ENCODE measurements at places on chromosomes 5 and 9.
A peak's percentile ranks its signal among the peaks of the same experiment; 100 is the strongest.

DNA sequence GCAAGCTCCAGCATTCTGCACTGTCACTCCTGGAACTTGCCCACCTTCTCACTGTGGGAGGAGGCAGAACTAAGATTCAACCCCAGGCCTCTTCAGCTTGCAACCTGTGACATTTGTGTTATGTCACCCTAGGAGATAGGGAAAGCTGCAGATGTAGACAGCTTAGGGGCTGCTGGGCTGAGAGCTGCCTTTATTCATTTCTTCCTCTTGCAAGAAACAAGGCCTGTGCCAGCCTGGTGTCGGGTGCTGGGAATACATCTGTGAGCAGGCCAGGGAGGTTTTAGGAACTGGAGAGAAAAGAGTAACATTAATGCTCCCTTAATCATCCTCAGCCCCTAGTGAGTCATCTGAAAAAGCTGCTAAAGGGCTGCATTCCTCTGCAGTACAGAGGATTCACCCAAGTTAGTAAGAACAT lies 101.8 kb downstream of the FGF18 start:
- peak; percentile 30 for DNase-seq

DNA sequence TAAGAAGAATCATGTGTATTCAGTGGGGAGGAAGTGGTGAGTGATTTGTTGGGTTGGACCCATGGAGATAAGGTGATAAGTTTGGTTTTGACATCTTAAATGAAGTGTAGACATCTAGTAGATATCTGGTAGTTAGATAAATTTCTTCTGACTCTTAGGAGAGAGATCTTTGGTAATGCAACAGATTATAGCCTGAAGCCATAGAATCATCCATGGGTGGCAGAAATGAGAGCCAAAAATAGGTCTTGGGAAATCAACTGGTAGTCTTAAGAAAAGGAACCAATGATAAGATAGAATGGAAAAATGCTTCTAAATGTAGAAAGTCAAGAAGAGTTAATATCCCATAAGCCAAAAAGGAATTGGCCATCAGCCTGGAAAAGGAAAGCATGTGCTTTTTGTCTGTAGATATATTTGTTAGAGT lies 532.7 kb upstream of the GRAMD2B start:
- DNase-seq, result no peak

- DNase-seq, result no peak
Observed at GRCh38 chr9:6923086-6923485, 165.3 kb downstream of the KDM4C start.

DNA sequence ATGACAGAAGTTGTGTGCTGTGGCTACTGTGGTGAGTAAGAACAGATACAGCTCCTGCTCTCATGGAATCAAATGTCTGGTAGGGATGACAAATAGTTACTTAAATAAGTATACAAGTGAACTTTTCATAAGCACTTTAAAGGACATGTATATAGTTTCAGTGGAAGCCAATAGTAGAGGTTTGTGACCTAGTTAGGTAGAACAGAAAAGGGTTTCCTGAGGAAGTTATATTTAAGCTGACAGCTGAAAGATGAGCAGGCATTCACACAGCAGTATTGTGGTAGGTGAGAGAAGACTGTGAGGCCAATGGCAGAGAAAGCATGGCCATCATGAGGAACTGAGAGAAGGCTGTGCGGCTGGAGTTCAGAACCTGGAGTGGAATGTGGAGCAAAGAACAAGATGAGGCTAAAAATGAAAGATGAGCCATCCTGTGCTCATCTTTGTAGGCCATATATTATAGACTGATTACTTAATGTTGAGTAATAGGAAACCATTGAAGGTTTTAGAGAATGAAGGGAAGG lies 15.4 kb downstream of the FAM174A start:
- no peak for DNase-seq

DNA sequence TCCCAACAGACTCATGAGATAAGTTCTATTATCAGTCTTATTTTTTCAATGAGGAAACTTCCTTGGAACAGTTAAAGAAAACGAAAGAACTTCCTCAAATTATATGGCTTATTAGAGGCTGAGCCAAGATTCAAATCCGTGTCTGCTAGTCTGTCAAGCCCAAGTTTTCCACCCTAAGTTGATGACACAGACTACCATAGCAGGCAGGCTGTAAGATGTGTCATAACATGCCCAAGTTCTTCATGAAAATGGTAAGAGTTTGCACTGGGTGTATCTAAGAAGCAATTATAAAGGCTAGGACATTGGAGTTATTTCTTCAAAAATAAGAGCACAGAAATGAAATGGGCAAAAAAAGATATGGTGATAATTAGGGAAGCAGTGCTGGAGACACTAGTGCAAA lies 634.5 kb downstream of the BRINP1 start:
- DNase-seq, result no peak

DNA sequence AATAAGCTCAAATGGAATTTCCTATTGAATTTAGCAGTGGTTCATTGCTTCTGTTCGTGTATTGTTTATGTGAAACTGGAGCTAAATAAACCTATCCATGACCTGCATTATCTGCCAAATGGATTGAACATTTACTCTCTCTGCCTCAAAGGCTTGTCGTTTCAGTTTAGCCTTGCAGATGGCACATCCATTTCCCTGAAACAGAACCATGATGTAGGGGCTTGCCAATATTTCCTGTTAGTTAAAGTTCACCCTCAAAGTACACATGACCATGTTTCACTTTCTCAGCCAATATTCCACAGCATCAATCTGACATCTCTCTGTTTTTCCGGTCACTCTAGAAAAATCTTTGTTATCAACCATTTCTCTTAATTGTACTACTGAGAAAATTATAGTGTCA lies 545.3 kb downstream of the TAF11L14 start:
- DNase-seq, result no peak

DNA sequence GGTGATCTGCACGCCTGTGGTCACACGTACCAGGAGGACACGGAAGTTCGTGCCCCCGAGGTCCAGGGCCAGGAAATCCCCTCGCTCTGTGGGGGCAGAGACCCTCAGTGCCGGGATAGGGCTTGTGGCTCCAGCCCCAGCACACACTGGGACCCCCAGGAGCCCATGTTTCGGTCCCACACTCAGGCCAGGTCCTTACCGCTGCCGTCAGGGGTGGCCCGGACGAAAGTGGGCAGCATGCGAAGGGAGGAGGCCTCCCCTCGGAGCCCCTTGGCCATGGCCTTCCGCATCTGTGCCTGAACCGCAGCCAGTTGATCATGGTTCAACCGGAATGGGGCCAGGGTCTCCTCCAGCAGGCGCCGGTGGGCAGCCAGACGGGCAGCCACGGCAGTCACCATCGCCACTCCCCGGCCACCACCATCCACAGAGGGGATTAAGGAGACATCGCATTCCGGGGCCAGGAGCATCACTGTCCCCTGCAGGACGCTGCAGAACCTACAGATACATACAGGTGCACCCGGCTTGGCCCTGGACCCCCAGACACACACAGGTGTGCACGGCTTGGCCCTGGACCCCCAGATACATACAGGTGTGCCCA lies 11.8 kb downstream of the HK3 start:
- DNase-seq, result no peak

GRCh38 chr9:121294866-121295661 lies 27.1 kb downstream of the GSN start:
- peak; percentile 67 for DNase-seq

DNA sequence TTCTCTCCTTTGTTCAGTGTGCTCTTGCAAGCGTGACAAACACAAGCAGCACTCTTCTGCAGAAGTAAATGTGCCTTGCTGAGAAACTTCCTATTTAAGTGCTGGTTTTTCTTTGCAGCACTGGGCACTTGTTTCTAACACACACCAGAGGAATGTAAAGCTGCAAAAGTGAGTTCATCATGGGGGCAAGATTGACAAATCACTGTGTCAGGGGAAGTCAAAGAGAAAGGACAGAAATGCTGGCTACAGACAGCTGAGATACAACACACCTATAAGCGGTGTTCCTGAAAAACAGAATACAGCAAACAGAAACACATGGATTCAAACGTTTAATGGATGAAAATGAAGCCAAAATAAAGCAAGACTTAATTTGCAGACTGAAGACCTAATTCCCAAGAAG lies 19.6 kb downstream of the ROR2 start:
- DNase-seq, result no peak

DNA sequence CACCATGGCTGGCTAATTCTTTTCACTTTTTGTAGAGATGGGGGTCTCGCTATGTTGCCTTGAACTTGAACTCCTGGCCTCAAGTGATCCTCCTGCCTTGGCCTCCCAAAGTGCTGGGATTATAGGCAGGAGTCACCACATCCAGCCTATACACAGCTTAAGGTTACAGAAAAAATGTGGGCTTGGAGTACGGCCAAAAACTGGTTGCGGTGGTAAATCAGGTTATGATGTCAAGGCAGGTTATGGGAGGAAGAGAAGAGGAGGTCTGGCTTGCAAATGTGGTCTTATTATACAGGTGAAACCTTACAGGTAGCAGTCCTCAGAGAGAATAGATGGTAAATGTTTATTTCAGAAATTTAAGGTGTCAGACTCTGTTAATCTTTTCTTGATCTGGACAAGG lies 30.7 kb upstream of the SYK start:
- DNase-seq, result no peak

- DNase-seq, result no peak
Observed at GRCh38 chr9:79719989-79720388, 148.2 kb downstream of the TLE4 start.

DNA sequence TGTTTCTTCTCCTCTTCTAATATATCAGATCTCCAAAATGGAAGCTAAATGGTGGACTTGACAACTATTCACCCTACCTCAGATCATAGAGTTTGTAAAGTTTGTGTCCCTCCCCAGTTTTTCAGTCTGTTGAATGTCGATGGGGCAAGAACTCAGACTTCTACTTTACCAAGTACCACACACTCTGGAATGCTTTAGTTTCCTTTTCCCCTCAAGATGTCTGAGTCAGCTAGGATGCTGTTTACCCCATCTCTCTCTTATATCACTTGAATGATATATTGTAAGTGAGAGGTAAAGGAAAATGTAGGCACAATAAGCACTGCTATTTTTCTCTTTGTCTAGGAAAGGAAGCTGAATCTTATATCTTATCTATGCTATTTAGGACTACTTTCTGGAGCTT lies 25.9 kb upstream of the TAL2 start:
- no peak for DNase-seq

DNA sequence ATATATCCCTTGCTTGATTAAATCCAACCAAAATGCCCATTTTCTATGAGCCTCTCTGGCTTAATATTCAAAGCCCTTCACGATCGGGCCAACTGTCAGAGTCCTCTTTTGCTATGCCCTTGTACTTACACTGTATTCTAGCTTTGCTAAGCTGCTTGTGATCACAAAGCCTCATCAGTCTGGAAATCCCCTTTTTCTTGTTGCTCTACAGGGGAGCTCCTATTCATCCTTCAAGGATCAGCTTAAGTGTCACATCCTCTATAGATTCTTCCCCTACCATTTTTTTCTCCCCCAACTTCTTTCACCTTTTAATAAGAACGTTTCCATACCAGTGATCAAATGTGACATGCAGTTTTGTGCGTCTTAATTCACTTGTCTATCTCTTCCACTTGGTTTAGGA lies 450.4 kb upstream of the CHD1 start:
- DNase-seq, result no peak

DNA sequence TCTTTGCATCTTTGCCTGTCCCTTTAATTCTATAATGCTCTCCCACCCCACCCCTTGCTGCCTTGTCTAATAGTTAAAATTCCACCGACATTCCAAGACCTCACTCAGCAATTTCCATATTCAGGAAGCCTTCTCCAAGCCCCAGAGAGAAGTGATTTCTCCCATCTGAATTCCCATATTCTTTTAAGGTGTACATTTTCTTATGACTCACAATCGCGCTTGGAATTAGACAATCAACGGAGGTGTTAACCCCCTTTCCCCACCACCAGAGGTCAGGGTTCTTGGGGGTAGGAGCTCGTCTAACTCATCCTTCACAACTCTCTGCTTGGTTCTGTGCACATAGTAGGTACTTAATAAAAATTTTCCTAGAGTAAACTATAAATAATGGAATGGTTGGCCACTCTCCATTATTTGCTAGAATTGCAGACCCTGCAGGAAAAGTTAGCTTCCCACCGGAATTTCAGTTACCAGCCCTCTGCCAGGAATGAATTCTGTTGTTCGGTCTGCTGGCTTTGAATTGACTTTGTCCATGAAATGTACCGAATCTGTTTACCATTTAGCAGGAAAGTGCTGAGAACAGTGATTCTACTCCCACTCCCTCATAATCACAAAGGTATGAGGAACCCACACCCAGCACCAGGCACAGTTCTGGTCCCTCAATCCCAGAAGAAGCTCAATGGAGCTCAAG lies 5.0 kb downstream of the KCNIP1 start:
- no peak for DNase-seq

DNA sequence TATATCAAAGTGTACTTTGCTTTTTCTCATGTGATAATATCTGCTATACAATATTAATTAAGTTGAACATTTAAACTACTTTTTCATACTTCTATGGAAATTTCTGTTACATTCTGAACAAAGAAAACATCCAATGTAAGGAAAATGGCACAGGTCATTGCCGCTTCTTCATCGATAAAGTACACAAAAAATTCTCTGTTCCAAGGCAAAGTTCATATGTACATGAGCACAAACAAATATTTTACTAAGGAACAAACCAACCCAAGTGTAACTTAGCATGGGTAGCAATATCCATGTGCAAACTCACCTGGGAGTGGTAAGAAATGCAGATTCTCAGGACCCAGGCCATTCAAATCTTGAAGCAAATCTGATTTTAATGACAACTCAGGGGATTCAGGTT lies 139.8 kb downstream of the TMEM161B start:
- DNase-seq, result no peak

DNA sequence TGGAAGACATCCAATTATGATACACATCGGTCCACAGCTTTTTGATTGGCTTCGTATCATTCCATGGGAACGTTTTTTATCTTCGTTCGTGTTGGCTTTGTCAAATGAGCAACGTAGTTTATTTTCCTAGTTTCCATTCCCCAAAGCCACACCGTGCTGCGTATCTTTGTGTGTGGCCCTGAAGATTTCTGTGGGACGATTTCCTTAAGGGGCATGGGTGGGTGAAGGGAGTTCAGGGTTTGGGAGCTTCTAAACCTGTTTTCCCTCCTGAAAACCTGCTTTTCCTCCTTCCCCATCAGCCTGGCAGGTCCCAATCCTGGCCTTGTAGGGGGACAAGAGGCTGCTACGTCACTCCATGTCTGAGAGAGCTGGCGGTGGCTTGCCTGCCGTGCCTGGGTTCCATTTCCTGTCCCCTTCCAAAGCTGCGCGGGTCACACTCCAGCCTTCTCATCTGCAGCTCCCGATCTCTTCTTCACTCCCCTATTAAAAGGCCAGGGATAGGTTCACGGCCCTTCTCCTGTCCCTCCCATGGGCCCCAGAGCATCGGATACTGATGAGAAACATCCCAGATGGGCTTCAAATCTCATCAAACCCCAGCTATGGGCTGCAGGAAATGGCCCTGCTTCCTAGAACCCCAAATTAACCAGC lies 23.5 kb upstream of the ASS1 start:
- no peak for DNase-seq

DNA sequence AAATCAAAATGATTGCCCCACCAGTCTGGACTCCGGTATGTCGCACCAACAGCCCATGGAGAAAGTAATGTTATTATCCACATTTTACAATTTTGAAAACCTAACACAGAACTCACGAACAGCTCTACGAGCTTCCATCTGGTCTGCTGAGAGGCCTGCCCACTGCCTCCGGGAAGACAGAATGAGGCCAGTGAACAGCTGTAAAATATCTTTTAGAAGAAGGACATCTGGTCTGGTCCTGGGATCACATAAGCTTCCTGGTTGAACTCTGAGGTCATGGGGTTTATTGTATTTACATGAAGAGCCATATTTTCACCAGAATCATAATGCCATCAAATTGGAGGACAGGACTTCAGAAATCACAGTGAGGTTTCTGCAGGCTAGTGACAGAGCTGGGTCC lies 89.0 kb downstream of the FRMD3 start:
- DNase-seq, result no peak

GRCh38 chr5:158559066-158559465 lies 540.6 kb downstream of the EBF1 start:
- no peak for DNase-seq

Measured in putamen (tissue), 1 donor.